ENCODE measurements at places on chromosomes 6 and 20. TPM values are rescaled to one million over a fixed set of nuclear protein-coding genes. Genes with fewer than 3 reads are reported as not detected.

The MMUT gene
- total RNA-seq = 16.9 TPM

The LTB gene
- not detected for total RNA-seq

The TM9SF4 gene
- total RNA-seq = 57.7 TPM

The MYCT1 gene
- 0.24 TPM for total RNA-seq

DNA sequence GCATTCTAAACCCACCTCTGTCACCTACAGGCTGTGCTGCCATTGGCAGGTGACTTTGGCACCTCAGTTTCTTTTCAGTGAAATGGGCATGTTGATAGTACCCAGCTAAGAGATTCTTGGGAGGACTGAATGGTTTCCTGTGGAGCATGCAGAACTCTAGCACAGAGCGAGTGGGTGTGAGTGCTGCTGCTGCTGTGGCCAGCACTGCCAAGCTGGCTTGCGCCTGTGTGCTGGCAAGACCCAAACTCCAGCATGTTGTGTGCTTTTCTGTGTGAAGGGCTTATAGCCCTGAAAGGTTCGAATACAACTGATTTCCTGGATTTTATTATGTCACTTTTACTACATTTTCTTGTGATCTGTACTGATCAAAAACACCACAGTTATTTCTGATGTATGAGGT is 78.1 kb upstream of the KIF25 start:
- no peak for DNase-seq

GRCh38 chr6:118889163-118889562 is 4.8 kb upstream of the ASF1A start:
- no peak for DNase-seq

DNA sequence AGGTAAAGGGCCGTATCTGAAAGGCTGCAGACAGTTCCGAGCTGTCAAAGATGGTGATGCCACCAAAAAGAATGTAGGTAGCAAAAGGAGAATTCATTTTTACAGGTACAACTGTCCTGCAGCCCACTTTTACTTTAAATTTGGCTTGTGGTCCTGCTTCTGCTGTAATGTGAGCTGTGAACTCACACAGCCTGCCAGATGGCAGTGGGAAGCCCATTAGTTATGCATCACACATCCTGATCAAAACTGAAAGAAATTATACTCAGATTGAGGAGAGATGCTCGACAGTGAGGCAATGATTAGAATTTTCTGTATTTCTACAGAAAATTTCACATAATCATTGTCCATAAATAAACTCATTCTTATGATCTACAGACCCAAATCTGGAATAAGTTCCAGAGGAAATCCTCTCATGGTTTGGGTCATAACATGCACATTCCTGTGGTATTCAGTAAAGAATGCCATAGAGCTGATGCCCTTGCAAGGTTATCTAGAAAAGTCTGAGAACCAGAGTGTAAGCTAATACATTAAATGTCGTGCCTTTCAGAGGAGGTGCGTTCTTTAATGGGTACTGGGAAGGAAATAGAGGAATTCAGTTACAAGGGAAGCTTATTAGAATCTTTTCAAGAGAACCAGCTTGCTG is 23.9 kb upstream of the E2F3 start:
- DNase-seq = peak; percentile 58

GRCh38 chr20:18665135-18665534 is 77.3 kb downstream of the DTD1 start:
- DNase-seq = no peak

- DNase-seq = no peak
Measured at GRCh38 chr6:32664354-32664753, 2.1 kb downstream of the HLA-DQB1 start.

GRCh38 chr6:82217018-82217586 is 30.4 kb downstream of the IBTK start:
- no peak for DNase-seq

DNA sequence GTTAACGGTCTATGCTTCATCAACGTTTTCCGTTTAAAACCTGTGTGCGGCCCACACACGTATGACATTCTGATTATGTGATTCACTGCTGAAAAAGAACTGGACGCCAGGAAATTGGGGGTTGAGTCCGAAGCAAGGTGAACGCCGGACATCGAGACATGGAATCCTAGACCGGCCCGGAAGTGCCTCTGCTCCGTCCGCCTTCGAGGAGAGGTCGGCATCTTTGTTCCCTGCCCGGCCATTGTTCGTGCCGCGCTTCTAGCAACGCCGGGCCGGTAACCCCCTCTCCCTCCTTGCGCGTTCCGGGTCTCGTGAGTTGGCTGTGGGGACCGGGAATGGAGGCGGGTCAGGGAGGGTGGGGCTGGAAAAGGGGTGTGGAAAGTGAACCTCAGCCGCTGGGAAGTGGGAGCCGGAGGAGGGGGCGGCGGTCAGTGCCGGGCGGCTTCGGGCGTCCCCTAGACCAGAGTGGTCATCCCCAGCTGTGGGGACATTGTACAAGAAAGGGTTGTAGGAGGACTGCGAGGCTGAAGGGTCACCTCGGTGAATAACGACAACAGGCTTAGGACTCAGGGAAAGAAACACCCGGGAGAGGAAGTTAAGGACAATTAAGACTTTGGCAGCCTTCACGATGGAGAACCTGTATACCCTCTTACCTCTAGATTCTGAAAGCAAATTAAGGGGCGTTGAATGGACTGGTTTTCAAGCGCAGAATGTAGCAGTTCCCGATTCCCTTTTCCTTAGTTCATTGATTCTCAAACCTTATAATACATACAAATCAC is at the start of gene ZSCAN9:
Gene ZSCAN9 (plus strand): TSS at position 220 of the 779 bp plus-strand sequence. CDS start 1,810 bp downstream, outside the sequence.
- DNase-seq = peak; percentile 87

- DNase-seq = no peak
Measured at GRCh38 chr6:47253136-47253535, 56.6 kb downstream of the TNFRSF21 start.

DNA sequence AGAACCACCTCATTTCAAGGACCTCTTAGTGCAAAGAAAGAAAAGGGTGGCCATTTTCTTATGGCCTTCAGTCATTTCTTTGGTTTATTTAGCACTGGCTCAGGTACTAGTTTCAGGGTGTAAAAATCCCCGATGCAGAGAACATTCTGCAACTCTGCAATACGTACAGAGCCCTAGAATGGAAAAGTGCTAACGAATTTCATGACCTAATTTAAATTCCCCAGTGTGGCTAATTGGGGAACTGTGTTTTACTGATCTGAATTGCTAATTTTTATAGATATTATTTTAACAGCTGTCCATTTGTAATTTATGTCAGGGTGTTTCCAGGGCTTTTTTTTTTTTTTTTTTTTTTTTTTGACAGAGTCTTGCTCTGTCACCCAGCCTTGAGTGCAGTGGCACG is 160.7 kb downstream of the UST start:
- no peak for DNase-seq

- DNase-seq = no peak
Measured at GRCh38 chr6:35620706-35621105, 68.0 kb downstream of the FKBP5 start.

GRCh38 chr6:82740072-82740471 is 325.6 kb downstream of the UBE3D start:
- DNase-seq = no peak

- no peak for DNase-seq
Measured at GRCh38 chr6:27901801-27902200, 10.4 kb downstream of the OR2B2 start.

- peak; percentile 56 for DNase-seq
Measured at GRCh38 chr6:145544041-145544440, 191.3 kb downstream of the EPM2A start.

DNA sequence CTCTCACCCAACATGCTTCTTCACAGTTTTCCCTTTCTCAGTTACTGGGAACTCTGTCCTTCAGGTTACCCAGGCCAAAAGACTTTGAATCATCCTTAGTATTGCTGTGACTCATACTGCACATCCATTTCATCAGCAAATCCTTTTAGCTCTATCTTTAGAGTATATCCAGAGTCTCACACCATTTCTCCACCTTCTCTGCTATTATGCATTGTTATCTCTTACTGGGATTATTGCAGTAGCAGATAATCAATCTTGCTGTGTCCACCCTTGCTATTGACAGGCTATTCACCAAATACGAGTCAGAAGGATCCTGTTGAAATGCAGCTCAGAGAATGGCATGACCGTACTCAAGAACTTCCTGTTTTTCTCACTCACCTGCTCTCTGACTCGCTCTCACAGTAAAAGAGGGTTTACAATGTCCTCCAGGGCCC is 57.3 kb downstream of the BCKDHB start:
- DNase-seq = peak; percentile 68

DNA sequence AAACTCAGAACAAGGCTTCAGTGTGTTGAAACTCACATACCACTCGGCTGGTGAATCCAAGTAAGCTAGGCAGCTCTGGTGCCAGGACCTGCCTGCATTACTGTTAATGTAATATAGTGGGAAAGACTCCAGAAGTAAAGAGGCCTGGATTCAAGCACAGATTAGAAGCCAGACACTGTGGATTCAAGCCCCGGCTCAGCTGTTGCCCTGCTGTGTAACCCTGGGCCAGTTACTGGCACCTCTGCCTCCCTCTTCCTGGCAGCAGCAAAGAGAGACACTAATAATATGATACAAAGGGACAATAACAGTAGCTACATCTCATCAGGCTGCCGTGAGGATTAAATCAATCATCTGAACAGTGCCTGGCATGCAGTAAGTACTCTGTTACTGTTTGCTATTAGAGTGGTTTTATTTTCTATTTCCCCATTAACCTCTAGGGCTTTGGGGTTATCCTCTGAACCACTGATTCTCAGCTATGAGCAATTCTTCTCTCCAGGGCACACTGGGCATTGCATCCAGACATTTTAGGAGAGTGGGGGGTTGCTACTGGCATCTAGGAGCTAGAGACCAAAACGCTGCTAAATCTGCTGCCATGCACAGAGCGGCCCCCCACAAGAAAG is 92.9 kb downstream of the ZMYND8 start:
- no peak for DNase-seq

DNA sequence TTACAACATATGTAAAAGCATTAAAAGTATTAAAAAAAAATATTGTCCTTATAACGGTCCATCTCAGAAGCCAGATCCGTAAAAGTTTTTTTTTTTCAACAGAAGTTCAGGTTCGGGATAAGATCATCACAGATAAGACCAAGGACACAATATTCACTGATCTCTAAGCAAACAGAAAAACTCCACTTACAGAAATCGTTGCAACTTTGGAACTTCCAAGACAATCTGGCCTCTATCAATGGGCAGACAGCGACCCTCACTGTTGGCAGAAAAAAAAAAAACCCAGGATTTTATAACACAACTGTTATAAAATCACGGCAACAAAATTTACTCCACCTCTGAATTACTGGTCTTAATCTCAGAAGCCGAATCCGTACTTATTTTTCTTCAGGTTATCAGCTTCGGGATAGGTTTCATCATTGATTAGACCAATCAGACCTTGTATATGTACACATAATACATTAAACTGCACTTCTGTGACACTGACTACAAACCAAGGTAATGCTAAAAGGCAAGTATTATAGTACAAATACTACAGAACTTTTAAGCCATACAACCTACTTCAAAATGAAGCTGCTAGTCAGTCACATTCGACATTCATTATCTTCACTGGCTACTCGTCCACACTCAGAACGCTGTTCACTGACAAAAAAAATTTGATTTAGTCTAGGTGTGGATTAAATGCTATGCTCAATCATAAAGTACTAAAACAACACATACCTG is 34.7 kb upstream of the SYNCRIP start:
- DNase-seq = no peak

- DNase-seq = no peak
Measured at GRCh38 chr6:160238761-160239751, 19.6 kb downstream of the SLC22A2 start.

- no peak for DNase-seq
Measured at GRCh38 chr6:31723980-31724691, 963 bp downstream of the MPIG6B start.

- DNase-seq = no peak
Measured at GRCh38 chr6:4803343-4803744, 27.1 kb downstream of the CDYL start.
